Muscle of leg (tissue), 16 donors: ENCODE measurements at places on chromosomes 16 and 17.

DNA sequence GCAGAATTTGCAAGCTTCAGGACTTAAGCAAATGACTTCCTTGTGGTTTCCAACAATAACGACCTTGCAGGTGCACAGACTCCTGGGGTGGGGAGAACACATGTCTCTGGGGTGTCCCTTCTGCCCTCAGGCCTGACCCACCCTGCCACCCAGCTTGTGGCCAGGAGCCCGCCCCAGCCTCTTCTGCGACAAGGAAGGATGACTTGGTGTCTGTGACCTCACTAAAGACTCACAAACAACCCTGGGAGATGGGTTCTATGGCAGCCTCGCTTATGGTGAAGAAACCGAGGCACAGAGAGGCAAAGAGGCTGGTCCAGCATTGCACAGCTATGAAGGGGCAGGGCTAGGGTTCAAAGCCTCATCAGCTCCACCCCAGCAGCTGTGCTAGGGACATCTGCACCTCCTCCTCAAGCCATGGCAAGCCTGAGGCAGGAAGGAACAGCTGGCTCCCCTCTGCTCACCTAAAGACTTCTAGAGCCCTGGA is 2.6 kb downstream of the ATP2A3 start:
- DNase-seq = no peak

DNA sequence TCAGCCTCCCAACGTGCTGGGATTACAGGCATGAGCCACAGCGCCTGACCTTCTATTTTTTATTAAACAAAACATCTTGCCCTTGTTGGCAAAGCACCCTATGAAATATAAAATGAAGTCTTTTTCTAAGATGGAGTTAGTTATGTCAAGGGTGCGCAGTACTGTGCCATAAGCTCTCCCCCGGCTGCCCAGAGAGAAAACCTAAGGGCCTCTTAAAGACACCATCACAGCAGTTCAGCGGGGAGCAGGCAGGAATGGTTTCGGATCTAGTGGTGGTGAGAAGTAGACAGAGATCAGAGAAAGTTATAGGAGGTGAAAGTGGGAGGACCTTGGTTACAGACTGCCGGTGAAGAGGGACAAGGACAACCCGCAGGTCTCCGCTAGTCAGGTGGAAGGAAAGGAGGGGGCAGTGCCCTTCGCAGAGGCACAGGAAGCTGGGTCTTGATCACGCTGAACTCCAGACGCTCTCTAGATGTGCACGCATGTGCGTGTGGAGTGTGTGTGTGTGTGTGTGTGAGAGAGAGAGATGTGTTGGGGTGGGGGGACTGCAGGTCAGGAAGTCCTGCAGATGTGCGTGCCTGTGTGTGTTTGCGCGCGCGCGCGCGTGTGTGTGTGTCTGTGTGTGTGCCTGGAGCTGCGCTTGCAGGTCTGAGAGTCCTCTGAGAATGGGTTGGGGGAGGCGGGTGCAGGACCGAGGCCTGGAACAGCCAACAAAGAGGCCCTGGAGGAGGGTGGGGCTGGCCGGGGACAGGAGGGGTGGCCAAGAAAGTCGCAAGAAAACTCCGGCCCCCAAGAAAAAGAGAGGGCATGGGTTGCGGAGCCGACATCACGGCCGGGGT is 748 bp upstream of the CMTM3 start:
- DNase-seq = peak; percentile 92

DNA sequence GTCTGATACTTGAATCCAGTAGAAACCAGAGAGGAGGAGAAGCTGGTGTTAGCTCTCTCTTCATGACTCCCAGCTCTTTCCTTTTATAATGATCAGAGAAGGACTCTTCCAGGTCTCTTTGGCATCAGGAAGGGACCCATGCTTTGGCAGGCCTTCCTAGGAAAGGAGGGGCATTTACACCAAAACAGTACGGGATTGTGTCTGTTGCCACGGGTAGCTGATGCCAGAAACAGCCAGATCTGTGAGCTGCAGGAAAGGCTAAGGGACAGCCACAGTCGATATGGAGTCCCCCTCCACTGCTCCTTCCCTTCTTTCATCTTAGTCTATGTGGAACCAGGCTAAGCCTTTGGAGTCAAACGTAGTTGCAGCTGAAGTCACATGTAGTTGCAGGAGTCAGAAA is 9.3 kb downstream of the CEP295NL start:
- DNase-seq = no peak

DNA sequence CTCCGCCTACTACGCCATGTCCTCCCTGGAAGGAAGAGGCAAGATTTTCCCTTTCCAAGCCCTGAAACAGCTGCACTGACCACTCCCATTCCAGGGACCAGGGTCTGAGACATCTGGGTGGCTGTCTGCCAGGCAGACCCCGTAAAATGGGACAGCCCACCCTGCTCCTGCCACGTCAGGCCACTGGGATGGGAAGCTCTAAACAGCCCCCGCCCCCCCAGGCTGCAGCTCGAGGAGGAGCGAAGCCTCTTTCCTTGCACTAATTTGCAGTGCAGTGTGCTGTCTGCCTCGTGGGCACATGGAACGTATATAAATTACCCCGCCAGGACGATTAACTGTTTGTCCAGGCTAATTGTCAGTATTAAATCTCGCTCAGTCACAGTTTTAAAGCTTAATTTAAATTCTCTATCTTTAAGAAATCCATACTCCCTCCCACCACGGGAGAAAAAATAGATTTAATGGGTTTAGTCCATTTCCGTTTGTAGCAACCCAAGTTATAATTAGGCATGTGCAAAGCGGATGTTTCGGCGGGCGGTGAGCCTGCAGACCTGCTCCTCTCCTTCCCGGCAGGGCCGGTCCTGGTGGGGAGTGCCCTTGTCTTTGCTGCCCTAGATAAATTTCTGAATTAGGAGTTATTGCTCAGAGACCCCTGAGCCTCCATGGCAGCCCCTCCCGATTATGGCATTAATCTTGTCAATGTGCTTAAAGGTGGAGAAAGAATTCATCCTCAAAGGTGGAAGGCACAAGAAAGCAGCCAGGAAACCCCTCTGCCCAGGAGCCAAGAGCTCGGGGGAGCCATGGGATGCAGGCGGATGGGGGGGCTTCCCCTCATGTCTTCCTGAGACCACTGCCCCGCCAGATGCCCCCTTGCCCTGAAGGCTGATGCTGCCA is 268.0 kb upstream of the TNRC6C start:
- peak; percentile 96 for DNase-seq

GRCh38 chr17:82859431-82860403 is 19.9 kb upstream of the ZNF750 start:
- DNase-seq = peak; percentile 49

GRCh38 chr17:67559381-67559966 is 158.3 kb upstream of the NOL11 start:
- DNase-seq = no peak

DNA sequence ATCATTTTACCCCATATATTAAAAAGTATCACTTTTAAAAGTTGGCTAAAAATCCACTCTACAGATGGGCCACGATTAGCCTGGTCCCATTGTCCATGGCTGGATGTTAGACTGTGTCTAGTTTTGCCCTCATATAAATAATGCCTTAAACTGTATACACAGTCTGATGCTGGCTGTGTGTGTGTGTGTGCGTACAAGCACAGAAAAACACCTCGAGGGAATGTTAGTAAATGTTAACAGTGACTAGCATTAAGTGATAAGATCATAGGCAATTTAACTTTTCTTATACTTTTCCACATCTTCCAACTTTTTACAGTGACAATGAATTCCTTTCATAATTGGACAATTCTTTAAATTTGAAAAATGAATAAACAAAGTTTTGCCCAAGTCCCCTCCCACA is 8.2 kb downstream of the NOS2 start:
- DNase-seq = no peak

GRCh38 chr17:53896047-53896446 is 73.3 kb downstream of the KIF2B start:
- DNase-seq = no peak

- DNase-seq = peak; percentile 50
Observed at GRCh38 chr16:68083861-68084503, 1.2 kb upstream of the NFATC3 start.

DNA sequence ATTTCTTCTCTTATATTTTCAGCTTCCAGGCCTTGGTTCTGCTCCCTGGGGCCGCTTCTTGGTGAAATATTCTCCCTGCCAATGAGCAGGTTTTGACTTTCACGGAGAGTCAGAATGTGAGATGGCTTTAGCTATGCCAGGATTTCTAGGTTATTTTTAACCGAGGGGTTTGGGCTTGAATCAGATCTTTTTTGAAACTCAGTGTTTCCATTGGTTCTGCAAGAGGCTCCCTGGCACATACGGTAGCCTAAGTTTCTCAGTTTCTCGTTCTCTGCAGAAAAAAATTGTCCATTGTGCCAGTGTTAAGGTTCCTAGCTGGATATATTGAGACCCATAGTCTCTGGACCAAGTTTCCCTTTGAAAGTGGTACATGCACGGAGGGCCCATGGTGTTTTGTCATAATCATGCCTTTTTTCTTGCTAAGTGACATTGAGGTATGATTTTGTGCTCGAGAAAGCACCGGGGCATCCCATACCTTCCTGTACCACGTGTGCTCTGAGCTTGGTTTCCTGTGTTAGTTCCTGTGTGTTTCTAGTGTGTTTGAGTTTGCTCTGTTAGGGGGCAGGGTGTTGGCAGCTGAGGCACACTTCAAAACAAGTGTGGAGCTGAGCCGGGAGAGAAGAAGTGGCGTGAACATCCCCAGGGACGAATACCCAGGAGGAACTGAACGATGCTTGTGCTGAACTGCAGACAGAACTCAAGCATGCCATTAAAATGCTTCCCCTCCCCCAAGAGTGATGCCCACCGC is 127.2 kb downstream of the HS3ST3B1 start:
- DNase-seq = no peak

DNA sequence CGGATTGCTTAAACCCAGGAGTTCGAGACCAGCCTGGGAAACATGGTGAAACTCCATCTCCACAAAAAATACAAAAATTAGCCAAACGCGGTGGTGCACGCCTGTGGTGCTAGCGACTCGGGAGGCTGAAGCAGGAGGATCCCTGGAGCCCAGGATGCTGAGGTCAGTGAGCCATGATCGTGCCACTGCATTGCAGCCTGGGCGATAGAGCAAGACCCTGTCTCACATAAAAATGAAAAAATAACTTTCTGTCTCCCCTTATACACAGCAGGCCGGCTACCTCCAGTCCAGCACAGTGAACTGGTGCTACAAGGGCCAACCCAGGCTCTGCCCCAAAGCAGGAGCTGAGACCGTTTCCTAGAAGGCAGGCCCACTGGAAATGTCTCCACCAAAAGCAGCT is 59.7 kb downstream of the YWHAE start:
- no peak for DNase-seq

GRCh38 chr17:72877348-72877747 is 215.1 kb downstream of the SLC39A11 start:
- DNase-seq = no peak

DNA sequence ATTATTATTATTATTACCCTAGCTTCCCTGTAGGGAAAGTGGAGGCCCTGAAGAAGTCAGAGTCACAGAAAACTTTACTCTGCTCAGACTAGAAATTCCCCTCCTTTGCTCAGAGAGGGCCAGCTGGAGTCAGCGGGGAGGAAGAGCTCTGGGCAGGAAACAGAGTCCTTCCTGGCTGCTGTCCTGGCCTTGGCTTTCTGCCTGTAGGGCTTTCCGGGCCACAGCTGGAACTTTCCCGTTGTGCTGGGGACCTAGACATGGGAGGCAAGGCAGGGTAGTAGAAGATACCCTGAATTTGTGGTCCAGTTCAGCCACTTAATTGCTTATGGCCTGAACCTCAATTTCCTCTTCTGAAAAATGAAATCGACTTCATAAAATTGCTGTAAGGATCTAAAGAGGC is 14.0 kb upstream of the CCL2 start:
- peak; percentile 92 for DNase-seq

DNA sequence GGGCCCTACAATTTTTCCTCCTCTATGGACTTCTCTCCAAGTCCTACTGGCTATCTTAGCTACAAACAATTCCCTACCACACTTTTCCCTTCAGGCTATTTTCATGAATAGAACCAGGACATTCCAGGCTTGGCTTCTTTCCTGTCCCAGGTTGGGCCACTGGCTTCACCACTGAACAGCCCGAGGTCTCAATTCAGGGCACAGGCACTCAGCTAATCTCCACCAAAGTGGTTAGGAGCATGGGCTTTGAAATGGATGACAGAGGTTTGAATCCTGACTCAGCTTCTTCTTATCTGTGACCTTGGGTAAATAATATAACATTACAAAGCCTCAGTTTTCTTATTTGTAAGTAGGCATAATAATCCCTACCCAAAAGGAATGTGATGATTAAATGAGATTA is 50.9 kb upstream of the ZNF629 start:
- DNase-seq = no peak

DNA sequence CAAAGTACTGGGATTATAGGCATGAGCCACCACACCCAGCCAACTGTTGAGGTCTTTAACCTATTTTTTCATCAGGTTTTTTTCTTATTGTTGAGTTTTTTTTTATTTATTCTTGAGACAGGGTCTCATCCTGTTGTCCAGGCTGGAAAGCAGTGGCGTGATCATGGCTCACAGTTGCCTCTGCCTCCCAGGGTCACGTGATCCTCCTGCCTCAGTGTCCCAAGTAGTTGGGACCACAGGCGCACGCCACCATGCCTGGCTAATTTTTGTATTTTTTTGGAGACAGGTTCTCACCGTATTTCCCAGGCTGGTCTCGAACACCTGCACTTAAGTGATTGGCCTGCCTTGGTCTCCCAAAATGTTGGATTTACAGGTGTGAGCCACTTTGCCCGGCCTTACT is 95.9 kb downstream of the BCAS3 start:
- no peak for DNase-seq

- peak; percentile 90 for DNase-seq
Observed at GRCh38 chr17:63433746-63434591, 12.1 kb downstream of the CYB561 start.

GRCh38 chr17:9862220-9862619 is 36.5 kb downstream of the GLP2R start:
- no peak for DNase-seq

- DNase-seq = no peak
Observed at GRCh38 chr16:86982912-86983311, 334.3 kb downstream of the C16orf95 start.

- no peak for DNase-seq
Observed at GRCh38 chr17:10249271-10250010, 51.0 kb upstream of the GAS7 start.

DNA sequence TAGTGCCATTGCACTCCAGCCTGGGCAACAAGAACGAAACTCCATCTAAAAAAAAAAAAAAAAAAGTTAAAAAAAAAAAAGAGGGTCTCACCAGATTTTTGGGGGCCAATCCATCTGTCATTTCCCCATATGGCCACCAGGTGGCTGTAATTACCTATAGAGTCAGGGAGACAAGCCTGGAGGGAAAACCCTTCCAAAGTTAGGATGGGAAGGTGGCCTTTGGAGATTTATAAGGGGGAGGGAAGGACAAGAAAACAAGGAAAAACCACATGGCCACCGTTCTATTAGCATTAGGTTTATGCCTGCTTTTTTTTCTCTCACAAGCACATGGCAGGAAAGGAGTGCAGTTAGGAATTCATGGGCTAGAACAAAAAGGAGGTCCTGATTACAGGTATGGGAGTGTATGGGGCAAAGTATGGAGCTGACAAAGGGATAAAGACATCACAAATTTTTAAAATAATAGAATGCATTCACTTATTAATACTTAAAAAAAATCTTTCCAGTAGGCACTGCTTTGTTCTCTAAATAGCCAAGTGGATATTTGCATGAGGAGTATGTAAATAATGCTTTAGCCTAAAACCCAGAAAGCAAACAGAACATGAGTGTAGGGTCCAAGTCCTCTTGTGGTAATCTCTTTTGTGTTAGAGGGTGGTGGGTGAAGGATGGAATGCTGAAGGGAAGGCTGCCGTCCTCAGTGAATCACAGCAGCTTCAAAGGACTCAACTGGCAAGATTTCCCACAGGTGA is 5.1 kb downstream of the CYB5D1 start:
- peak; percentile 83 for DNase-seq

- no peak for DNase-seq
Observed at GRCh38 chr17:11430751-11431150, 167.5 kb upstream of the DNAH9 start.

GRCh38 chr17:11081342-11081741 is 159.7 kb upstream of the SHISA6 start:
- no peak for DNase-seq
